ENCODE measurements at places on chromosomes 2 and 18.
A peak's percentile ranks its signal among the peaks of the same experiment; 100 is the strongest.

GRCh38 chr18:61402726-61403125 is 69.5 kb downstream of the CDH20 start:
- no peak for DNase-seq

GRCh38 chr2:102424754-102425153 is 1.8 kb downstream of the IL18RAP start:
- no peak for DNase-seq

DNA sequence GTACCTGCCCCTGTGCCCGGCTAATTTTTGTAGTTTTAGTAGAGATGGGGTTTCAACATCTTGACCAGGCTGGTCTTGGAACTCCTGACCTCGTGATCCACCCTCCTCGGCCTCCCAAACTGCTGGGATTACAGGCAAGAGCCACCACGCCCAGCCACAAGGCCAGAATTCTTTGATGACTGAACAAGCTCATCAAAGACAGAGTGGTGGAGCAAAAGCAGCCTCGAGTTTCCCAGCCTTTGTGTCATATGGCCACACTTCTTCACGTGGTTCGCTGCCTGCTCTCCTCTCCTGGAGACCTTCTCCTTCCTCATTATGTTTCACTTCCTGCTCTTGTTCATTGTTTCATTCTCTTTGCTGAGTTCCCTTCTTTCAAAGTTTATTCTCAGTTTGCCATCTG is 9.9 kb upstream of the NPC1 start:
- no peak for DNase-seq

DNA sequence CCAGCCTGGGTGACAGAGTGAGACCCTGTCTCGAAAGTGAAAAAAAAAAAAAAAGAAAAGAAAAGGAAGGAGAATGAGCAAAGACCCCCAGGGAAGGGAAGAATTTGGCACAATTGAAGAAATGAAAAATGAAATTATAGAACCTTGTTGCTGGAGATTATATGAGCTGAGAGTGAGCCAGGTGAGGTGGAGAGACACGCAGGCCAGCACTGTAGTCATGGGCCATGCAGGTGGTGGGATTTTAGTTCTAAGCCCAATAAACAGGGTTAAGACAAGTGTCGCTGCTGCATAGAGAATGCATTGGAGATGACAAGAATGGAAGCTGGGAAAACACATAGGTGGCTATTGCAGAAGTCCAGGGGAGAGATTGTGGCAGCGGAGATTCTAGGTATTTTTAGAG is 32.3 kb downstream of the FBLN7 start:
- no peak for DNase-seq

DNA sequence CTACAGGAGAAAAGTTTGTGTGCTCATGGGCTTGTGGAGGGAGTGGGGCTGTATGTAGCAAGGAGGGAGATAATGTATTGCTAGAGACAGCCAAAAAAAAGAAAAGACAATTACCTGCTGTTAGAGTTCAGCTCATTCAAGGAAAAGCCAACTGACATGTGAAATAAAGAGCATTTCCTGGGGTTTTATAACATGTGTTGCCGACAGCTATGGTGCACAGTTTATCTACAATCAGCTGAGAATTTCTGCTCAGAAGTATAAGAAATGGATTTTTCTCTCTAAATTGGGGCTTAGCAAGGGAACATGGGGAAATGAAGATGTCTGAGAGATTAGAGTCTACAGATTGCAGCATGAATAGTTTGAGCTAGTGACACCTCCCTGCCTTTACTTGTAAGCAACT is 674.1 kb downstream of the SUCLG1 start:
- no peak for DNase-seq

DNA sequence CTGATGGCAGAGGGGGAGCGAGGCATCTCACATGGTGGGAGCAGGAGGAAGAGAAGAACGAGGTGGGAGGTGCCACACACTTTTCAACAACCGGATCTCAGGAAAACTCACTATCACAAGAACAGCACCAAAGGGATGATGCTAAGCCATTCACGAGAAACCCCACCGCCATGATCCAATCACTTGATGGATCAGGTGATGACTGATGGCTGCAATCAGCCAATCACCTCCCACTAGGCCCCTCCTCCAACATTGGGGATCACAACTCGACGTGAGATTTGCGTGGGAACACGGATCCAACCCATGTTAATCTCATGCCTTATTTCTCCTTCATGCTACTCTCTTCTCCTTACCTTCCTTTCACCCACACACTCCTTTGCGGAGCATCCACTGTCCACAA is 143.6 kb downstream of the ANTXR1 start:
- no peak for DNase-seq

DNA sequence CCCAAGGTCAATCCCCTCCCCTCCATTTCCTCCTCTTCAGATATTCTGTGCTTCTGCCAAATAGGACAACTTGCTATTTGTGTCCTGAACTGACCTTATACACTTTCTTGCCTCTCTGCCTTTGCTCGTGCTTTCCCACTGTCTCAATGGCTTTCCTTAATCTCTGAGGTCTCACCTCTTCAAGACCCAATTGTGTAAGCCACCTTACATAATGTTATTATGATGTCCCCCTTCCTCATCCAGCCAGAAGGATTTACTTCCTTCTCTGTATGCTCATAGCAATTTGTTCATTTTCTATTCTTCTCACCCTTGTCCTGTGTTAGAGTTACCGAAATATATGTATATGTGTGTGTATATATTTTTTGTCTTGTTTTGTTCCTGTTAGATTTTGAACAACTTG is 26.9 kb upstream of the DARS1 start:
- no peak for DNase-seq

GRCh38 chr2:124315221-124315880 is 290.3 kb downstream of the CNTNAP5 start:
- DNase-seq = no peak

DNA sequence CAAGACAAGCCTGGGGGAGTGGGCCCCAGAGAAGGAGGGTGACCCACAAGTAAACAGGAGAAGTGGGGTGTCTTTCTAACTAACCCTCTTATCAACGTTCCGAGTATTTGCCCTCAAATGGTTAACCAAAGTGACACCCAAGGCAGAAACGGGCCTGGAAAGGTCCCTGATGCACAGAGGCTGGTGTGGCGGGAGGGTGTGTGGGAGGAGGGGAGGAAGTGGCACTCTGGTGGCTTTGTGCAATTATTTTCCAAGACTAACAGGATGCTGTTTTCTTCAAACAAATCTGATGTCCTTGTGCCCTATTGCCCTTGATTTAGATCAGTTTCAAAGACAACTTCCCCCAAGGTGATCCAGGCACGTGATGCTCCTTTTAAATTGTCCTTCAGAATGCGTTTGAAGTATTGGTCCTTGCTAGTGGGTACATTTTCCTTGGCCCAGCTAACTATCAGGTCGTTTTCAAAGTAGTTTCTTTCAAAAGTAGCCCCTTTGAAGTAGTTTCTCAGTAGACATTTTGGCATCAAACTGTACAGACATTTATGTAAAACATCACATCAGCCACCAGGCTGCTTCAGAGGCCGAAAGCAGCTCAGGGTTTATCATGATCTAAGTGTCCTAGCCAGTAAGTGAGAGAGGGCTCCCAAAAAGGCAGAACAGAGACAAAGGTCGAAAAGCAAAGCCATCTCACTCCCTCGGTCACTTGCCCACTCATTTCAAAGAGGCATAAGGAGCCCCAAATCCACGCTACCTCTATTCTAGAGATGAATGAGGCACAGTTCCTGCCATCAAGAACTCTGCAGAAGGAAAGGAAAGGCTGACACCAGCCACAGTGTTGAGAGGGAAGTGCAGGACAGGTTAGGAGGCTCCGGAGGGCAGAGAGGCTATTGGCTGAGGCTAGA is 371.1 kb upstream of the ID2 start:
- peak; percentile 70 for DNase-seq

All from activated CD4-positive, alpha-beta T cell treated with anti-CD3 and anti-CD28 coated beads for 48 hours (primary cell).